ENCODE measurements at places on chromosomes 1 and 21.

- DNase-seq: no peak
These were observed 199.0 kb downstream of the USH2A start for GRCh38 chr1:216224233-216224632.

GRCh38 chr1:226181996-226182714 lies 4.4 kb downstream of the ACBD3 start:
- DNase-seq: peak; percentile 68

GRCh38 chr1:3066250-3066711 lies 2.7 kb upstream of the PRDM16 start:
- DNase-seq: peak; percentile 81

DNA sequence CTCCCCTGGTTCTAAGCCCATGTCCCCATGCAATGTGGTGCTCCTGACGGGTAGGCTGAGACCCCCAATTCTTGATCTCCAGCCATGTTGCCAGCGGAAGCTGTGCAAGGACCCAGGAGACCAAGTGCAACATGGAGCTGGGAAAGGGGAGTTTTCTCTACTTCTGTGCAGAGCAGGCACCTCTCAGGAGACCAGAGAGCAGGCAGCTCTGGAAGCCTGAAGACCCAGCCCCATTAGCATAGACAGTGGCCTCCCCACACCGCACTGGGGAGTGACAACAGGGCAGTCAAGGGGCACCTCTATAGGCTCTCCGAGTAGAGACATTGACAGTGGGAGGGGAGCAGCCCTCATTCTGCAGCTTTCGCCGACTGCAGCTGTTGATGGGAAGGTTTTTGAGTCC lies 410.2 kb downstream of the MATN1 start:
- DNase-seq: no peak

- DNase-seq: no peak
These were observed 28.1 kb downstream of the ADAM30 start for GRCh38 chr1:119868176-119868575.

DNA sequence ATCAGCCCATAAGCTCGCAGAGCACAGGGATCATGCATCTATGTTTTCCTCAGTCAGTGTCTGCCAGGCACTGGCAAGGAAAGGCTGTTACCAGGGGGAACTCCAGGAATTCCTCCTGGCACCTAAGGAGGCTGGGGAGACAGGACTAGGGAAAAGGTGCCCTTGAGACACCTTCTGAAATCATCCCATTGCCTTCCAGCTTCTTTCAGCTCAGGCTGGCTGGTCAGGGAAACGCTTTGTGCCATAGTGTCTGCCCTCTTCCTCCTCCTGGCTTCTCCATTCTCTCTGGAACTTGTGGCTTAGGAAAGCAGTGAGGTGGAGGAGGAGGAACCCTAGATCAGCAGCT lies 13.8 kb downstream of the LMNA start:
- no peak for DNase-seq

- DNase-seq: no peak
These were observed 512.1 kb downstream of the LMO4 start for GRCh38 chr1:87840767-87841166.

DNA sequence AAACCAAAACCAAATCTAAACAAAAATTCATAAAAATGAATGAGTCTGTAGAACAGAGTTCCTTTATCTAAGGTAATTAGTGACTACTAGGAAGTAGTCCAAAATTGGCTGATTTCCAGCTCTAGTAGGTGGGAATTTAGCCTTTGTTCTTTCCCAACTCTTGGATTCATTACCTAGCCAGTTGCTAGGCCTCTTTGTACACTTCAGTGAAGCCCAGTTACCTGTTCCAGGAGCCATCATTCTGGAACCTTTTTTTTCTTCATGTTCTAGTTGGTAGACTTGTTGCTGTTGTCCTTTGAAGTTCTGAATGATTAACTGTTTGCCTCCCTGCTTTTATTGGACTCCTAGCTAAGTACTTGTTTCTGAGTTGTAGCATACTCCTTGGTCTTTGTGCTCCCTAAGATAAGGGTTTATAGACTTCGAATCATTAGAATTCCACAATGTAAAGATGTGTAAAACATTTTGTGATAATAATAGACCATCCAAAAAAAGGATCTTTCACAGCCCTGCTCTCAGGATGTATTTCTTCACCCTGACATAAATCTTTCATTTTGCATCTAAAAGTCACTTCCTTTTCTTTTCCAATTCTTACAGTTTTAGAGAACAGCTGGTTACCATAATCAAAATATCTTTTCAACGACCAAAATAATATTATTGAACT lies 9.8 kb downstream of the PLA2G4A start:
- no peak for DNase-seq

DNA sequence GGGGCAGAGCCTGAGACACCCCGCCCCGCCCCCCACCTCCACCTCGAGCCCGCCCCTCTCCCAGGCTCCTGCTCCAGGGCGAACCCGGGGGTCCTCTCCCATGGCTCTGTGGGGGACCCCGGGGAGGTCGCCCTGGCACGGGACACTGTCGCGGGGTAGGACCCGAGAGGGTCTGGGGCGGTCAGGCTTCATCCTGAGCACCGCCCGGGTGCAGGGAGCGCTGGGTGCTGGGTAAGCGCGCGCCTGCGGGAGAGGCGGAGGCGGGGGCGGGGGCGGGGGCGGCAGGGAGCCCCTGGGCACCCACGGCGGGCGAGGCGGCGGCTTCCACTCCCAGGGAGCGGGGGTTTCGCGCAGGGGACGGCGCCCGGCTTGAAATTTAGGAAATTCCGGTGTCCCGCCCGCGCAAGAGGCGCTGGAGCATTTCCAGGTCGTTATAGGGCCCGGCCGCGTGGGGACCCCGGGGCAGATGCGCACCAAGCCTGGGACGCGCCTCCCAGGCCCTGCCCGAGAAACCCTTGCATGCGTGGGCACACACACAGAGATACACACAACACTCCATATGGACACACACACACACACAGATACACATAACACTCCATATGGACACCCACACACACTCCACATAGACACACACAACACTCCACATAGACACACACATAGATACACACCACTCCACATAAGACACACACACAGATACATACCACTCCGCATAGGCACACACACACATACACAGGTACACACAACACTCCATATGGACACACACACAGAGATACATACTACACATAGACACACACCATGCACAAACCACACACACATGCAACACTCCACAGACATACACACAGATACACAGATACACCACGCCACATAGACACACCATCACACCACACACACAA lies 48.7 kb upstream of the SLC19A1 start:
- DNase-seq: peak; percentile 58

DNA sequence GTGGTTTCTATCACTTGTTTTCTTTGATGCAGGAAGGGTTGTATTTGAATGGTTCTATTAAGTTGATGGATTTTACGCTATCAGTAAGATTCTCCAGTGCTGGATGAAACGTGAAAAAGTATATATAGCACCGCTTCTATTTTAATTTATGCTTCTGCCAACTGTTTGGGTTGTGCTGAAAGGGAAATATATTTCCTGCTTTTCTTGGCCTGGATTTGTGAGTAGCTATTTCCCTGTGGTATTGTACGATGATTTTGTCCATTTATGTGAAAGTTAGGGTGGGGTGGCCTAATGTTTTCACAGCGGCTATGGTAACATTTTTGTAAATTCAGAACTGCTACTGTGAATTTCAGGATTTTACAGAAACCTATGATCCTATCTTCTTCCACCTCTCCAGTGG lies 322 bp downstream of the C1orf162 start:
- DNase-seq: no peak

DNA sequence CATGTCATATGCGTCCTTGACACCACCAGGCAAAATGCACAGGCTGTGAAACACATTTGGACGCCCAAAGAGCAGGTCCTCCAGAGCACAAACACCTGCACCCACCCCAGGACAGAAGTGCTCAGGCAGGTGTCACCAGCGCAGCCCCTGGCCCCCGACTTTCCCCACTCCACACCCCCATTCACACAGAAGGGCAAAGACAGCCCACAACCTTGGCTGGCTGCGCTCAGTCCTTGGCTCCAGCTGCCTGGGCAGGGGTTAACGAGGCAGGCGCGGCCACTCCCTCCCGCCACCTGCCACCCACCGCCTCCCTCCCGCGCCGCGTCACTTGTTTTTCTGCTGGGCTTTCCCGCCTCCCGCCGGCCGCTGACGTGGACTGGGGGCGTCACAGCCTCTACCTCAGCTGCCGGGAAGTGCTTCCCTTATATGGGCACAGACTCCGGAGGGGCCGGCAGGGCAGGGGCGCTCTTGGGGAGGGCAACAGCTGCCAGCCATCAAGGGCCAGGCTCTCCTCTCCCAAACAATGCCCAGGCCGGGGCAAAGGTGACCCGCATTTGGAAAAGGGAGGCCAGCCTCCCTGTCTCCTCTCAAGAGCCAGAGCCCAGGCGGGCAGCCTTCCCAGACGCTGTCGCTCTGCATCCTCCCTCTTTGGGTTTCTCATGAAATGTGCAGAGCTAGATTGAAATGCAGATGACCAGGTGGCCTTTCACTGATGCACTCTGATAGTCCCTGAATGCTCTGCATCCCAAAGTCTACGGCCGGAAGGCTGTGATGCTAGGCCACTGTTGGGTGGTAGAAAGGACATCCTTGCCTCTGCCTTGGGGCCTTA lies 14.8 kb upstream of the BTG2 start:
- DNase-seq: peak; percentile 96

DNA sequence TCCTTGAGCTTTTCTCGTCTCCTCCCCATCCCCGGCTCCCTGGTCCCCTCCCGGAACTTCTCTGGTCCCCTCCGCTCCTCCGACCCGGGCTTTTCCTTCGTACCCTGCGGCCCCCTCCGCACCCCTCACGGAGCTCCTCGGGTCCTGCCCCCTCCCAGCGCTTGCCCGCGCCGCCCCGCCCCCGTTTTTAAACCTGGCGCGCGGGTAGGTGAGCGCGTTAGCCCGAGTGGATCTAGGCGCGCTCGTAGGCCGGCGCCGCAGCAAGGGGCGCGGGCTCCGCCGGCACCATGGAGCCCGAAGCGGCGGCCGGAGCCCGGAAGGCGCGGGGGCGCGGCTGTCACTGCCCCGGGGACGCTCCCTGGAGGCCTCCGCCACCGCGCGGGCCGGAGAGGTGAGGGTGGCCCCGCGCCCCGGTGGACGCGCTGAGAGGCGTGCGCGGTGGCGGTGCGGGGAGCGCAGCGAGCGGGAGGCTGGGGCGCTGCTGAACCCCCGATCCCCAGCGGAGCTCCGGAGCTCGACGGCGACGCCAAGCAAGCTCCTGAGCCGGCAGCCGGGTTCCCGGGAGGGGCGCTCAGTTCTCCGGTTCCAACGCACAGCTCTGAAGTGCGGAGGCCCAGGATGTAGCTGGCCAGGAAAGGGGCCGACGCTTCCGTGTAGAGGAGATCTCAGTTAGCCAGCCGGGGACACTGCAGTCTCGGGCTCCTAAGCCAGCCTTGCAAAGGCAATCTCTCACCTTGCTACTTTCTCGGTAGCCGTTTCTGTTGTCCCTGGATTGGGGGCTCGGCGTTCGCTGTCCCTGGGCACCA lies at the start of gene RIPPLY3:
Gene RIPPLY3, plus strand, starts transcription at position 217 of the 806 bp plus-strand sequence. Its CDS starts 71 bp downstream, at position 288.
- no peak for DNase-seq

DNA sequence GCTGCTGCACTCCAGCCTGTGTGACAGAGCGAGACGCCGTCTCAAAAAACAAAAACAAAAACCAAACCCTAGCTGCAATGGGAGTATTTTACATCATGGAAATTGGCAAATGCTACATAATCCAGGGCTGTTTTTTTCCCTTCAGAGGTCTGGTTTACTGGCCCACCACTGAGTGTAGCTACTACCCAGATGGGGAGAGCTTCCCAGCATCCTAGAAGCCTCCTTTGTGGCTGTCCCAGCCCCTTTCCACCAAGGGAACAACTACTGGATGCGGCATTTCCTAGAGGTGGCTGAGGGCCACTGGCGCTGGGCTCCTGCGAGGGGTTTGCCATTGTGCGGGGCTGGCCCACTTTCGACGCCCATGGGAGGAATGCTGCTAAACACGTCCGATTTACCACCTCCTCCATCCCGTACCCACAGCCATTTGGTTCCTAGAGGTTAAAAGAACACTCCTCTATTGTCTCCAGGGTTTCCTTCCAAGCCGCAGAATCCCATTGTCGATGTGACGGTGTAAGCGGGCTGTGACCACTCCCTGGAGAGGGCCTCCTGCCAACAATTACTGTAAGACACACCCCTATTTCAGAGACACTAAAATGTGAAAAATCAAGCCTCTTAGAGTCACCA lies 55.4 kb downstream of the RUNX3 start:
- no peak for DNase-seq

Data from left ventricle myocardium superior (tissue), 1 donor.